ENCODE measurements at places on chromosomes 16 and 17.

GRCh38 chr17:10757067-10757466 is 27.2 kb upstream of the TMEM220 start:
- DNase-seq = no peak

DNA sequence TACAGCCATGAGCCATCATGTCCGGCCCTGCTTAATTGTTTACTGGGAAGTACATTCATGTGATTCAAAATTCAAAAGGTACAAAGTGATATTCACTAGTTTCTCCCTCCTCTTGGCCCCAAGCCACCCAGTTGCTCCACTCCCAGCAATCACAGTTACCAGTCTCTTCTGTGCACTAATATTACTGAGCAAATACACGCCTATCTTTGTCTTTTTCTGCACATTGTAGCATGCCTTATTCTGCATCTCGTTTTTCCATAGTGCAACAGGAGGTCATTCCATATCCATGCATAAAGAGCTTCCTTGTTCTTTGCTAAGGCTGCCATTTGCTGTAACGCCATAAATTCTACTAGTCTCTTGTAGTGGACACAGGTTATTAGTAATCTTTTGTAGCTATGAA is 2.2 kb upstream of the ALOX15 start:
- no peak for DNase-seq

GRCh38 chr16:67936880-67937605 is 393 bp upstream of the PSMB10 start:
- no peak for DNase-seq

DNA sequence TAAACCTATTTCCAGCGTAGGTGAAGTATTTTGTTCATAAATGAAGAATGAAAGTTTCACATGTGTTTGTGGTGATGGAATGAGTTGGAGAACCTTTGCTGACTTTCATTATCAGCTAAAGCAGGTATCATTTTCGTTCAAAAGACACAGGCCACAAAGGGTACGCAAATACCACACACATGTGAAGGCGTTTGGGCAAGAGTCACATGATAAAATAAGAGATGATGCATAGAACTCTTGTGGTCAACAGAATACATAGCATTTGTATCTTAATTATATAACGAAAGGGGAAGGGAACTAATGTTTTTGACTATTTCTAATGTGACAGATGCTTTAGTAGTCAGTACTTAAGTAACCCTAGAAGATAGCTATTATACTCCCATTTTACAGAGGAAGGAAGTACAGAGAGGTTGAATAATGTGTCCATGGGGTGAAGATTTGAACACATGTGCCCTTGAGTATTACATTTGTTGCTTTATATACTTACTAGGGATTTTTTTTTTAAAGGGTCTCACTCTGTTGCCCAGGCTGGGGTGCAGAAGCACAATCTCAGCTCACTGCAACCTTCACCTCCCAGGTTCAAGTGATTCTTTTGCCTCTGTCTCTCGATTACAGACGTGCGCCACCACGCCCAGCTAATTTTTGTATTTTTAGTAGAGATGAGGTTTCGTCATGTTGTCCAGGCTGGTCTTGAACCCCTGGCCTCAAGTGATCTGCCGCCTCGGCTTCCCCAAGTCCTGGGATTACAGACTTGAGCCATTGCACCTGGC is 4.8 kb downstream of the RPA1 start:
- DNase-seq = no peak

GRCh38 chr16:66389256-66390176 is 23.0 kb downstream of the CDH5 start:
- DNase-seq = no peak

GRCh38 chr16:67641779-67642708 is 2.9 kb upstream of the CARMIL2 start:
- DNase-seq = no peak

All from BJ (cell line).